ENCODE measurements at places on chromosomes 4 and X.
A peak's percentile ranks its signal among the peaks of the same experiment; 100 is the strongest.

DNA sequence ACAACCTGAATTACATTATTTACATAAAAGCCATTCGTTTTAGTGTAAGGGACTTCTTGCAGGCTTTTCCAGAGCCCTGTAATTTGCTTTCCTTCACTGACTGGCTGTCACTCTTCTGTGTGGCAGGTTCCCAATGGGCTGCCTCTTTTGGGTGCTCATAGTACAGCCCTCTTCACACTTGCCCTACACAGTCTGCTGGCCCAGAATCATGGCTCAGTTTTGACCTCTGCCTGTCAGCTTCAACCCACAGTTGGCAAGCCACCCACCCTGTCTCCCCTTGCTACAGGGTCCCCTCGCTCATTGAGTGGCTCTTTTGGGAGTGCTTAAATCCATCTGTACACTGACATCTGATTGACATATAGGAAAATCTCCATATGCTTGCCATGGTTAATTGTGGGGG, 97.9 kb downstream of the GBA3 start:
- DNase-seq, result no peak

DNA sequence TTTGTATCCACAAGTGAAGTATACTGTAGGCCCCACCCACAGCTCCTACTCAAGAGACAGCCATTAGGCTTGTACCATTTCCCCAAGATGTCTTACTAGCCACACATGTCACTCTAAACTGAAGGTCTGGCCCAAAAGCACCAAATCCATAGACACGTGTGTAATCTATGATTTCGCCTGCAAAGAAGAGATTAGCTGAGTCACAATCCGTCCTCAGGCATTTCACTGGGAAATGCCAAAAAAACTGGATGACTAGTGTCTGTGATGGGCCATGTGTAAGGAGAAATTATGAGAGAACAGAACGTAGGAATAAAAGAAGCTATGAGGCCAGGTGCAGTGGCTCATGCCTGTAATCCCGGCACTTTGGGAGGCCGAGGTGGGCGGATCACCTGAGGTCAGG, 21.9 kb upstream of the RP2 start:
- DNase-seq, result no peak

GRCh38 chr4:172207258-172207657, 394.1 kb downstream of the GALNTL6 start:
- no peak for DNase-seq

GRCh38 chr4:126947536-126947935, 685.2 kb upstream of the INTU start:
- DNase-seq, result no peak

- no peak for DNase-seq
Observed at GRCh38 chr4:77582156-77582555, 23.5 kb upstream of the CXCL13 start.

DNA sequence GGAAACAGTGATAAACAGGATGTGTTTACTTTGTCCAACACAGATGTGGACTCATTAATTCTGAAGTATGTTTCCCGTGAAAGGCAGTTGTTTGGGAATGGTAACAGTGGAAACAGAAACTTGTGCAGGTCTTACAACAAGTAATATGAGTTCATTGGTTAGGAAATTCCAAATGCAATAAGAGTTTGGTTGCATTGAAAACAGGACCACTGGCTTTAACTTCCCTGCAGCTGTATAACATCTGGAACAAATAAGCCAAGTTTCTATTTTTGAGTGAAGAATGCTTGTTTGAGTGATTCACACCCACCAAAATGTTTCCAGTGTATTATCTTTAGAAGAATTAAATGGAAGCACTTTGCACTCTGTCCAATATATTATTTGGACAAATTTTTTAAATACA, 82.4 kb upstream of the BMP3 start:
- no peak for DNase-seq

GRCh38 chr4:33959519-33959918, 2284.8 kb downstream of the ARAP2 start:
- no peak for DNase-seq

GRCh38 chr4:119641765-119642164, 13.2 kb upstream of the PDE5A start:
- no peak for DNase-seq

- DNase-seq, result no peak
Observed at GRCh38 chr4:101155368-101155767, 192.0 kb downstream of the PPP3CA start.

- no peak for DNase-seq
Observed at GRCh38 chrX:30183554-30183953, 31.8 kb upstream of the MAGEB2 start.

DNA sequence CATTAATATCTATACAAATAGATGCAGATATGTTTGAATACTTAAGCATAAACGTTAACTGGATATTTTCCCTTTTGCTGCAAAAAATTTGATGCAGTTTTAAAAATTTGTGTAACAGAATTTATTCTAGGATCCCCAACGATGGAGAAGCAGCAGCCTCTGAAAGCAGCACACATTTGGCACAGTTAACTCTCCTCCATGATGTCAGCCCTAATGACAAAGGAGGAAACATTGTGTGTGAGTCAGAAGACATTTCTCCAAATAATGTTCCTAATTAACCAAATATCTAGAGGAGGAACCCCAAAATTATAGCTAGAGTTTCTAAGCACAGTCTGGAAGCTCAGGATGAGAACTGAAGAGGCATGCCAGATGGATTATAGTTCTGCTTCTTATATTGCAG, 281.9 kb upstream of the MAD2L1 start:
- DNase-seq, result no peak

- DNase-seq, result no peak
Observed at GRCh38 chr4:75135068-75135825, 202.3 kb downstream of the PARM1 start.

DNA sequence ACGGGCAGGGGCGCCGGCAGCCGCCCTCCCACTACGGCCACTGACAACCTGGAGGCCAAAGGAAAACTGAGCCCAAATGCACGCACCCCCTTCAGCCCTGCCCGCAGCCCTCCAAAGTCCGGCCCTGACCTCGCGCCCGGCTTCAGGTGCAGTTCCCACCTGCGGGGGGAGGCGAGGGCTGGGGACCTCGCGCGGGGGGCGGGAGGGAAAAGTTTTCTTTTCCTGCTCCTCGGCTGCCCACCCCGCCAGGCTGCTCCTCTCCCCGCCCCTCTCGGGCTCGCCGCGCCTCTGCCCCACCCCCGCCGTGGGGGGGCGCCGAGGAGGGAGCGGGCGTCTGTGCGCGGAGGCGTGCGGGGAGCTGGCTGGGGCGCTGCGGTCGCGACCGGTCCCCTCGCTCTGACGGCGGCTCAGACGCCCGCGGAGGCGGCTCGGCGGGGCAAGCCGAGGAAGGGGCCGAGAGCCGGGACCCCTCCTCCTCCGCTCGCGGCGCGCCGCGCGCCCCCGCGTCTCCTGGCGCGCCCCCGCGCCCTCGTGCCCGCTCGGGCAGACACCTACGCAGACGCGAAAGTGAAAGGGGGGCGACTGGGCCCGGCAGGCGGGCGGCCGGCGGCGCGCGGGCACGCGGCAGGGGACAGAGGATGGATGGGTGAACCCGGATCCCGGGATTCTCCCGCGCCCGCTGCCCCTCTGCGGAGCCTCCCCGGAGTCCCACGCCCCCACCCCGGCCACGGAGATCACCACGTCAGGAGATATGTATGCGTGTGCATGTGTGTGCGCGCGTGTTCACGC, 3.1 kb upstream of the NR3C2 start:
- DNase-seq, result peak; percentile 58

DNA sequence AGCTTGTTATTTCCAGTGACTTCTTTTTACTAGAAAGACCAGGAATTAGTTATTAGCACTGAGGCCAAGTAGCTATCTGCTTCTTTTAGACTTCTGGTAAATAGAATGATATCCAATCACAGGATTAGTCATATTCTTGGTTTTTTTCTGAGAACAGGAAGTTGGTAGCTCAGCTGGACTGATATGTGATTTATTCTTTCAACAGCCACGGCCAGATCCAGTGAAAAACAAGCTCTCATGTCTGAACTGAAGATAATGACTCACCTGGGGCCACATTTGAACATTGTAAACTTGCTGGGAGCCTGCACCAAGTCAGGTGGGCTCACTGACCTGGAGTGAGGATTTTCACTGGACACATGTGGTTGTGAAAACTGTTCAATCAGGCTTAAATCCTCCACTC, 48.6 kb downstream of the PDGFRA start:
- no peak for DNase-seq

GRCh38 chr4:8150152-8151090, 8.2 kb downstream of the ABLIM2 start:
- no peak for DNase-seq

DNA sequence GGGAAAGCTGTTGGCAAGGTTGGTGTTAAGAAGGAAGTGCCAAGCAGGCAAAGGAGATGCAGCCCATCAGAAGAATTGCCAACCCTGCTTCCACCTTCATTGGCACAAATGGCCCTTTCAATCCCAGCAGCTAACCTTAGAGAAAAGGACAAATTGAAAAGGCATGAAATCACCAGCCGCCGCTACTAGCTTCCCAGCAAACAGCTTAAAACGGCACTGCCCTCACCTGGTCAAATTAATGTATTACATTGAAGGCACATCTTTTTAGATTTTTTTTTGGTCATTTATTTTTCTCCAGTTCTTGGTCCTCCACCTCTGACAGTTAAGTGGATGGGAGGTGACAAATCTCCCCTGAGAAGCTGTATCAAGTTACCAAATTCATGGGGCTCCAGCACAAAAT, 51.0 kb upstream of the NHSL2 start:
- no peak for DNase-seq

DNA sequence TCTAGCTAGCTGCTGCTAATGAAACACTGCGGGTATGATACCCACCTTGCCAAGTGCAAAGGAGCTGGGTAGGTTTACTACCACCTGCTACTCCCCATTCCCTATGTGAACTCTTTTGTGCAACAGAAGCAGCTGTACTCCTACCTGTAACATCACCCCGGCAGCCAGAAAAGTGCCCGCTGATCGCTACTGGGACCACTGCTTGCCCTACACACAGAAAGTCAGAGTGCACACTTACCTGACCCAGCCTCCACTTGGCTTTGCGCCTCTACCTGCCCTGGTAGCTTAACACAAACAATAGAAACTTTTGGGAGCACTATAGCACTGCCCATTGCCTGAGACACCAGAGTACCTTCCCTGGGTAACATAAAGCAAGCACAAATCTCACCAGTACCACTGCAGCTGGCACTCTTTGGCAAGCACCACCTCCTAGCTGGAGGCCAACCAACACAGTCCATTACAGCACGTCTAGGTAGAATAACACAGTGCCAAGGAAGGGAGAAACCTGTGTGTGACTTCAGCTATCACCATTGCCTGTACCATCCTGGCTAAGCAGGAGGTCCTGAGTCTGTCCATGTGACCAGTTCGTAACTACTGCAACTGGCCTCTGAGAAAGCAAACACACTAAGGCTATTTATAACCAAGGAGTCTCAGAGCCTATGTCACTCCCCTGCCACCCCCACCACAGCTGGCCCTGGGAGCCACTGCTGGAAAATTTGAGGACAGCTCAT, 80.1 kb downstream of the CENPC start:
- no peak for DNase-seq

DNA sequence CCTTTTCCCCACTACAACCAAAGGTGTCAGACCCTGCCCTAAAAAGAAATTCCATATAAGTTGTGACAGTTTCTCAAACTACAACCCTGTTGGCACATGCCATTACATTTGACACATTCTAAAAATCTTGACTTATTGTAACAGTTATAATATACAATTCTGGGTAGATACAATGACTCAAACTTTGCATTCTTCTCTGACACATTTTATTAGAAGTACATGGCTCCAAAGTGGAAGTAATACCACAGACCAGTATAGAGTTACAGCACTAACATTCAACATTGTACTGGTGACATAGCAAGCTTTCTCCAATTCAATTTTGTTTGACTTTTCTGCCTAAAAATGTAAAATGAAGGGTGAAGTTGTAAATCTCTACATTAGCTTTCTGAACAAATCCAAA, 196.6 kb upstream of the ETNPPL start:
- DNase-seq, result no peak

DNA sequence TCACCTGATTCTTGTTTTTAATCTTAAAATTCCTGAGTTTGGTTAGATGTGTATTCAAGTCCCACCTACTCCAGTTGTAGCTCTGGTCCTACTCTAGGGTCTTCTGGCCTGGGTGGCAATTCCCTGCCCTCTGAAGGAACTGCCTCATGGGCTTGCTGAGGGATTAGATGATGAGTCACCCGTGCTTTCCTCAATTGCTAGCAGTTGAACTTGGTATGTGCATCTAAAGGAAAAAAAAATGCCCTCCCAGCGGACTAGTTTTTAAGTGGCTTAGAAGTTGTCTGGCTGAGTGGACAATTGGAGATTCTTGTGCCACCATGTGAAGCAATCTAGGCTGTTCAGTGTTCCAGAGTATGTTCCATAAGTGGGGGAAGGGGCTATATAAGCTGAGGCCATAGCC, 127.0 kb downstream of the CCNG2 start:
- no peak for DNase-seq

DNA sequence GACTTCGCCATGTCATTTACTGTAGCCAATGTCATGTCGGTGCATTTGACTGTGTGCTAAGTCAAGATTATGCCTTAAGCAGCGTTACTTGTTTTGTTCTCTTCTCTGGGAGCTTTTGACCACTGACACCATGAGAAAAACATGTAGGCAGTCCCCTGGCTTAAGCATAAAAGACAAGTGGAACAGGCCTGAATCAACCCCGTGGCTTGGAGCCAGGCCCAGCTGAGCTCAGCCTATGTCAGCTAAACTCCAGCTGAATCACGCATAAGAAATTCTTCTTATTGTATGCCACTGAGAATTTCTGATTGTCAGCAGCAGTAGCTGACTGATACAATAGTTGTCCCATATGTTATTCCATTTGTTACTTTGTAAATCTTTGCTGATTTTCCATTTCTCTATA, 261.9 kb downstream of the CBLL2 start:
- no peak for DNase-seq

DNA sequence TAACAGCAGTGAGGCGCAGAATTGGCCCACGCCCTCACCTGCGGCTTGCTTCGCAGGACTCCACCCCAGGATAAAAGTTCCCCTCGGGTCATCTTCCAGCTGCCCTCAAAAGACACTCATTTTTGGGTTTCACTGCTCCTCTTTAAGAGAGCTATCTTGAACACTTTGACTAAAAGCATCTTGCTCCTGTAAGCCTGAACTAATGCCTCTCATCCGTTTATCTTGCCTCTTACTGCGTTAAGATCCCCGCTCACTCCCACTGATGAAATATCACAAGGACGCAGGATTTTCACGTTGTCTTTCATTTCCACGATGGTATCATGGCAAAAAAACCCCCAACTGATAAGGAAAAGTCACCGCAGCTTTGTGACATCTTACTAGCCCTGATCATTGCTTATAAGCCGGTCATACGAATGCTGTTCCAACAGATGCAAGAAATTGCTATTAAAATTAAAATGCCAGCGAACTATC, 591 bp upstream of the ACSL4 start:
- no peak for DNase-seq

GRCh38 chrX:15881381-15881897, 26.8 kb upstream of the AP1S2 start:
- no peak for DNase-seq

GRCh38 chr4:132646186-132646585, 502.9 kb upstream of the PCDH10 start:
- DNase-seq, result no peak

Data from stimulated activated CD8-positive, alpha-beta memory T cell treated with anti-CD3 and anti-CD28 coated beads, Interleukin-7, amount 100 ng/mL, for 1 hour (primary cell).